ENCODE measurements at places on chromosomes 16 and 17.

DNA sequence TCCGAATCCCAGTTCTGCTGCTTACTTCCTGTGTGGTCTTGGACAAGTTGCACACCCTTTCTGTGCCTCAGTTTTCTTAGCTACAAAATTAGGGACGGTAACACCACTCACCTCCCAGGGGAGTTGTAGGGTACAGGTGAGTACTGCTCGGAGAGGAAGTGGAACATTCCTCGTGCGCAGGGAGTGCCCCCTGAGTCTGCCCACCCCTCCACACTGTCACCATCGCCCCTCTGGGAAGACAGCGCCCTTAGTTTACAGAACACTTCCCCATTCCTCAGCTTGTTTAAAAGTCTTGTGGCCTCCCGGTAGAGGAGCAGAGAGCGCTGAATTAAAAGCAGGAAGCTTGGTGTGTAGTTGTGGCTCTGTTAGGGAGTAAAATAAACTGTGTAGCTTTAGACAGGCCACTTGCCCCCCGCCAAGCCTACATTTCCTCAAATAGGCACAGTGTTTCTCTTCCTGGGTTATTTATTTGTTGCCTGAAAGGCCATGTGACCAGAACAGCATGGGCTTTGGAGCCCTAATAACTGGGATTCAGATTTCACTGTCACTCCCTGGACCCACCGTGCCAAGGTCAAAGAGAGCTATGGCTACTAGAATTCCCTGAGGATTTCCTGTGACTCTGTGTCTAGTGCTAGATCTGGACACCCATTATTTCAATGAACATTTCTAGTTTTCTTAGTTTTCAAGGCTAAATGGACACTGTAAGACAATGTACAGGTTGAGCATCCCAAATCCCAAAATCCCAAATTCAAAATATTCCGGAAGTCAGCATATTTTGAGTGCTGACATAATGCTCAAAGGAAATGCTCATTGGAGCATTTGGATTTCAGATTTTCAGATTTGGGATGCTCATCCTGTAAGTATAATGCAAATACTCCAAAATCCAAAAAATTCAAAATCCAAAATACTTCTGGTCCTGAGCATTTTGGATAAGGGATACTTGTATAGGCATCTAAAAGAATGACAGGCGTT lies 372.5 kb downstream of the SNX29 start:
- DNase-seq: no peak

DNA sequence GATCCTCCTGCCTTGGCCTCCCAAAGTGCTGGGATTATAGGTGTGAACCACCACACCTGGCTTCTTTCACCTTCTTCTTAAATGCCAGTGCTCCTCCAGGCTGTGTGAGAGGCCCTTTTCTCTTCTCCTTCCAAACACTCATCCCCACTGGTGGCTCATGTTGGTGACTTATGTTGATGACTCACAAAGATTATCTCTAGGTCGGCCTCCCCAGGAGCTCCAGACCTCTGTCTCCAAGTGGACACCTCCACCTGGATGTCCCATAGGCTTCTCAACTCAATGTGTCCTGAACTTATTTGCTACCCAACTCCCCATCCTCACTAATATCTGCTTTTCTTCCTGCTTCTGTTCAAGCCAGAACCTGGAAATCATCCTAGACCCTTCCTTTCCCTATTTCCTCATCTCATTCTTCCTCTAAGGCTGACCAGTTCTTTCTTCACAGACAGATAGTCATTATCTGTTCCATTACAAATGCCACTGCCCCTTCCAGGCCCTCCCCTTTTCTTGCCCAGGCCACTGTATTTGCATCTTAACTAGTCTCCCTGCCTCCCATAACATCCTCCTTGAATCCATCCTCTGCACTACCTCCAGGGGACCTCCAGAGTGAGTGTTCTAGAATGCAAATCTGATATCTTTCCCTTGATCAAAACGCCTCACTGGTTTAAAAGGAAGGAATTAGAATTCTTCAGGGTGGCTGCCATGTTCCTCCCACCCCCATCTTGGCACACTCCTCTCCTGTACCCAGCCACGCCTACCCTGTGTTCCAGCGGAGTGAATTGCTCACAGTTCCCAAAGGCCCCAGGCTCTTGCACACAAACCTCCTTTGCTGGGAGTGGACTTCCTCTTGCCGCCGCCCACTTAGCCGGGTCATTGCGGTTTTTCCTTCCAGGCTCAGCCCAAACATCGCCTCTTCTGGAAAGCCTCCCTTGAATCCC lies 34.8 kb upstream of the FBXO47 start:
- no peak for DNase-seq

- no peak for DNase-seq
Observed at GRCh38 chr17:42459256-42459800, 650 bp downstream of the ATP6V0A1 start.

- no peak for DNase-seq
Observed at GRCh38 chr17:51507444-51507843, 247.1 kb downstream of the UTP18 start.

DNA sequence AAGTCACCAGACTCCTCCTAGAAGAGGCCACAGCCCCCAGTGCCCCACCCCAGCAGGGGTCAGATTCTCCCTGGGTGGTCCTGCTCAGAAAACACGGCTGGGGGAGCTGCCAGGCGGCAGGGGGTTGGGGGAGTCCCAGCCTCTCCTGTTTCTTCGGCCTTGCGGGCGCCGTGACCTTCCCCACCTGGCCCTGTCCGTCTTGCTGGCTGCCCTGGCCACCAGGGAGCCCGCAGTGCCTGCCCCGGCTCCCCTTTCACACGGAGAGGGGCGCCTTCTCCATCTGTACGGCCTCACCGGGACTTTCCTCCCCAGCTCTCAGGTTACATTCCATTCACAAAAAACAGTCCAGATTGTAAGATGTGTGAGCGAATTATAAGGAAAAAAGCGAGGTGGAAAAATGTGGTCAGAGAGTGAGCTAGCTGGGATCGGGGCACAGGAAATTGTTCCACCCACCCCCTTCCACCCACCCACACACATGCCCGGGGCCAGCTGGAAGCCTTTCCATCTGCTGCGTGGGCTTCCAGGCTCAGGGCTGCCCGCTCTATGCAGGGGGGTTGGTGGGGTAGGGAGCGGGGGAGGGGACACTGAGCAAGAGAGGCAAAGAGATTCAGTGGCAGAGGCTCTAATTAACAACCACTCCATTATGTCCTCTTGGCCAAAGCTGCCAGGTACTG lies 14.6 kb upstream of the CIBAR2 start:
- DNase-seq: peak; percentile 86

- no peak for DNase-seq
Observed at GRCh38 chr17:62059414-62059813, 5.7 kb downstream of the MED13 start.

- peak; percentile 49 for DNase-seq
Observed at GRCh38 chr16:22092143-22092933, at the start of gene VWA3A. Gene VWA3A, plus strand, starts transcription at chr16:22092541. Its CDS starts 97 bp downstream, at chr16:22092638.

GRCh38 chr16:281660-282255 lies 1.2 kb upstream of the PDIA2 start:
- no peak for DNase-seq

DNA sequence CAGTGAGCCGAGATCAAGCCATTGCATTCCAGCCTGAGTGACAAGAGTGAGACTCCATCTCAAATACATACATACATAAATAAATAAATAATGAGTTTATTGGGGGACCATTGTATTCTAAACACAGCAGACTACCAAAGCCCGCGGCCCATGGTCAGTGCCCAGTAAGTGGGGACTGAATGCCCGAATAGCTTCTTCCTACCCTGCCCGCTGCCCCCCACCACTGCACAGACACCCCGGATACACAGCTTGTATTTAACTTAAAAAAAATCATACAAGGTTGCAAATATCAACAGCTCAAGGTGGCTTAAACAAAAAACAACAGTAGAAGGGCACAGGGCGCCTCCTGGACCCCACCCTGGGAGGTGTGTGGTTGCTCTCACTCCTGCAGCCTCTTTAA lies 22.6 kb upstream of the TLK2 start:
- DNase-seq: no peak

DNA sequence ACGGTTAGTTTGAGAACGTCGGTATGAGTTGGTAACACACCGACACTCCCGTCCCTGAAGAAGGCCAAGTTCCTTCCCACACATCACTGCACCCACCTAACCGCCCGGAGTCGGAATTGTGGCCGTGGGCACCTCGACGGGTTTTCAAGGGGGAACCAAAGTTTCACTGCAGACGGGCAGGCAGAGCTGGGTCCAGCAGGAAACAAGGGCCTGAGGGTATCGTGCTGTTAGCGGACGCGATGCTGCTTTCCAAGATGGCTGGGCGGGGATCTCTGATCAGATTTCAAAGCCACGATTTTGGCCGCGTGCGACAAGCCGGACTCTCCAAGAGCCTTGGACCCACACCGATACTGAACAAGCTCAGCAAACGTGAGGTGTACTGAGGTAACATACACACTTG lies 82.3 kb upstream of the DOC2B start:
- DNase-seq: no peak
